ENCODE measurements at places on chromosomes 2 and 18.

- peak; percentile 68 for DNase-seq
These were observed 91.0 kb downstream of the ADCYAP1 start for GRCh38 chr18:995629-996028.

DNA sequence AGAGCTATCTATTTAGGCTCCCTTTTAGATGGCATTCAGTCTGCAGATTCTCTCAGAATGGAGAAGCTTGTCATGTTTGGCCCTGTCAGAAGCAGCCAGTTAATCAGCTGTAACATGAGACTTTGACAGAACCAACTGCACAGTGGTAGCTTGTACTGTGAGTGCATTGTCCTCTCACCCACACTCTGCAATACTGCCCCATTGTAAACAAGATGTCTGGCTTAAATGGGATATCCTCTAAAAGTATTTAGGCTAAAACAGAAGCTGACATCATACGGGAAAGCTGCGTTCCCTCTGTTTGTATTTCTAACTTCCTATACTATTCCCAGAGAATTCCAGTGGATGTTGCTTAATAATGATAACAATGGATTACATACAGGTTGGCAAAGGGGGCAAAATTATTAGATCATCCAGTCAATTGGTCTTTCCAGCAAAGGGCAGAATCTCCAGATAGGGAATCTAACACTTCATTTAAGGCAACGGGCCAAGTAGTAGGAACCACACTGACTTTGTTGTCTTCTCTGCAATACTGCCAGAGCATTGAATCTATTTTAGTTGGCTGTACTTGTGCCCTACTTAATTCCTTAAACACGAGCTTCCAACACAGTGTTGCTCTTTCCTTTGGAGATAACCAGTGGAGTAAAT is 15.4 kb upstream of the STAT4 start:
- peak; percentile 86 for DNase-seq

- DNase-seq, result no peak
These were observed 571.1 kb upstream of the SOX11 start for GRCh38 chr2:5121121-5121520.

- DNase-seq, result no peak
These were observed 14.9 kb upstream of the LYPD6 start for GRCh38 chr2:149315461-149315860.

All from skeletal muscle cell (primary cell).